ENCODE measurements at places on chromosomes 1 and 21.

DNA sequence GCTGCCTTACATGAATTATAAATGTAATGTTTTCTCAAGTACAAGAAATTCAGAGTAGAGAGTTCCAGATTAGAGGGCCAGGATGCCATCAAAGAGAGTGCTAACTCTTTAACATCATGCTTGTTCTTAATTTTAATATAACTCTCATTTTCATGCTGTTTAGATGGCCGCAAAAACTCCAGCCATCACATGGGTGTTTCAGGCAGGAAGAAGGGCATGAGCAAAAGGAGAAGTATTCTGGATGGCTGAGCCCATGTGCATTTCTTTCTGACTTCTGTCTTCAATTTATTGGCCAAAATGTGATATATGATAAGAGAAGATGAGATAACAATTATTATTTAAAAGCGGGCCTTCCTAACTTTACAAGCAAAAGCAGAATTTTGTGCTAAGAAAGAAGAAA lies 1328.6 kb downstream of the MRPL39 start:
- H3K27ac ChIP-seq, result no peak overlapping the region
- no peaks in the 10 kb centered on the region for H3K36me3 ChIP-seq
- H3K4me1 ChIP-seq, result no peaks in the 10 kb centered on the region
- H3K27me3 ChIP-seq, result no peaks in the 10 kb centered on the region
- no peak overlapping the region for H3K4me3 ChIP-seq
- DNase-seq, result no peak

DNA sequence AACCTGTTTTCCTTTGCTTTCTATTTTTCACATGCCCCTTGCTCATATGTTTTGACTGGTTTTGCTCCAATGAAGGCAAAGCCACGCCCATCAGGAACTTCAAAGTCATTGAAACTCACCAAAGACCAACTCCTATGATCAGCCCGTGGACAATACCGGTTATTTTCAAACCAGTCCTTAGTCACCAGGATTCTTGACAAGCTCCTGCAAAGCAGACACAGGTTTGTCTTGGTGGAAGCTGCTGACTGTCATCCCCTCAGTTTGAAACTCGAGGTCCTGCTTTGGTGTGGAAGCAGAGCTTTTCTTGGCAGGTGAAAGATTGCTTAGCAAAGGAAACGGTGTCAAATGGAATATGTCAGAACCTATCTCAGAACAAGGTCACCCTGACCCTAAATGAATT lies 384.7 kb upstream of the CXADR start:
- H3K4me3 ChIP-seq, result no peak overlapping the region
- no peak overlapping the region for H3K27ac ChIP-seq
- no peaks in the 10 kb centered on the region for H3K4me1 ChIP-seq
- no peaks in the 10 kb centered on the region for H3K36me3 ChIP-seq
- no peaks in the 10 kb centered on the region for H3K27me3 ChIP-seq
- DNase-seq, result no peak

GRCh38 chr1:69794831-69795230 lies 227.1 kb downstream of the LRRC7 start:
- no peaks in the 10 kb centered on the region for H3K27me3 ChIP-seq
- DNase-seq, result no peak
- H3K27ac ChIP-seq, result no peak overlapping the region
- no peak overlapping the region for H3K4me3 ChIP-seq
- no peaks in the 10 kb centered on the region for H3K36me3 ChIP-seq

DNA sequence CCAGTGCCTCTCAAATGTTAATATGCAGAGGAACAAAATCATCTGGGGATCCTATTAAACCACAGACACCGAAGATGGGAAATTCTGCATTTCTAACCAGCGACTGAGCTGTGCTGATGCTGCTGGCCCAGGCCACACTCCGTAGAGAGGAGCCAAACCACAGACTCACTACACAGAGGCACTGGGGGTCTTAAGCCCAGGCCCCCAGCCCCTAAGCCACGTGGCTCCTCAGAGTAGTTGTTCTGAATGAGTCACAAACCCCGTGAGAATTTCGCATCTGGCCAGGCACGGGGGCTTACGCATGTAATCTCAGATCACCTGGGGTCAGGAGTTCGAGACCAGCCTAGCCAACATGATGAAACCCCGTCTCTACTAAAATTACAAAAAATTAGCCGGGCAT lies 2.8 kb upstream of the CELA2A start:
- DNase-seq, result no peak
- no peak overlapping the region for H3K4me3 ChIP-seq
- no peak overlapping the region for H3K27ac ChIP-seq
- H3K36me3 ChIP-seq, result no peaks in the 10 kb centered on the region
- H3K4me1 ChIP-seq, result peaks cover 4% of the 10 kb centered on the region
- no peaks in the 10 kb centered on the region for H3K27me3 ChIP-seq
